ENCODE measurements at places on chromosomes 16 and 17. TPM values are rescaled to one million over a fixed set of nuclear protein-coding genes. Genes with fewer than 3 reads are reported as not detected.

The NOTUM gene
- total RNA-seq = not detected

The CCDC200 gene
- not detected for total RNA-seq

The KRT33A gene
- not detected for total RNA-seq

The GAS2L2 gene
- 0.47 TPM for total RNA-seq

- no peak for DNase-seq
These were observed 133.3 kb downstream of the CA10 start for GRCh38 chr17:52025236-52025635.

GRCh38 chr16:46850619-46851555, 19.9 kb upstream of the C16orf87 start:
- no peak for DNase-seq

GRCh38 chr16:679814-680624, at the start of gene STUB1:
TSS of gene STUB1 (plus strand) at chr16:680410. CDS start at chr16:680526, 116 bp downstream.
- peak; percentile 90 for DNase-seq

DNA sequence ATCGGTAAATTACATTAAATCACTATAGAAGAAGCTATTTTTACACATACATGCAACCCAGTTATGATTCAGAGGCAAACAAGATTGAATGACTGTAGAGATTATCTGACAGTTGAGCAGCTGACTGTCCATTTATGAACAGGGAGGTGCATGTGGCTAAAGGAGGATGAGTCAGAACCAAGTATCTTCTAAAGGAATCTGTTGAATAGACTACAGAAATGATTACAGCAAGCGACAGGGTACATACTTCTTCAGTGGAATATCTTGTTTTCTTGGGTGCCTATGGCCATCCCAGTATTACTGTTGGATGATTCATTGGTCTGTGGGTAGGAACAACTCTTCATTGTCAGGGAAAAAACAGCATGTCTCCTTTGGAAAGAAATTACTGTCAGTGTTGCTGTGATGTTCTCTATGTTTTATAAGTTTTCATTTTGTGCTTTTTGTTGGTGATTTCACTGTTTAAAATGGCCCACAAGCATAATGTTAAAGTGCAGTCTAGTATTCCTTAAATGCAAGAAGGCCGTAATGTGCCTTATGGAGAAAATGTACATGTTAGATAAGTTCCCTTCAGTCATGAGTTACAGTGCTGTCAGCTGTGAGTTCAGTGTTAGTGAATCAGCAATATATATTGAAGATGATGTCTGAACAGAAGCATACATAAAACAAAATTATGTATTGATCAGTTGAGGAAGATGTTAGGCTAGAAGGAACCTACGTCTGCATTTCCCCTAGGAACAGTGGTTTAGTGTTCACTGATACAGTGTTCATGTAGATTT, 27.0 kb downstream of the CBFB start:
- no peak for DNase-seq

DNA sequence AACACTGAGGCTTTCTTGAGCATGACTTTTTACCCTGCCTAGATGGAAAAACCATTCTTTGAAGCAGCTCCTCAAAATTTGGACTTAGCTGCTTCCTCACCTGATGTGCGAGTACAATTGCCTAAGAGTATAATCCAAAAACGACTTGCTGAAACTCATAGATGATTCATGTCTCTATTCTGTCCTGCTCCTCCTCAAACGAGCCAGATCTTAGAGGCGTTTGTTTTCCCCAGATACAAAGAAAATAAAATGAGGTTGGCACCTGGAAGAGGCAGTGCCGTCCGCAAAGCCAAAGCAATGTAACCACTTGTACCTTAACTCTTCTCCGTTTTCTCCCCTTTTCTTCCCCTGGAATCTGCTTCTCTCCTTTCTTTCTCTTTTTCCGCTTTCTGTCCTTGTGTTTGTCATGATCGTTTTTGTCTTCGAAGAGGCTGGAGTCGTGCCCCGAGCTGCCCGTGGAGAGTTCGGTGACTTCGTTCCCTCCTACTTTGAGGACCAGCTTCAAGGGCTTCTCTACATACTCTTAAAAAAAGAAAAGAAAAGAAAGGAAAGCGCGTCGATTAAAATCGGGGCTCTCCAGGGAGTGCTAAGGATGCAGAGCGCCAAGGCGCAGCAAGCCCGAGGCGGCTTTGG, 895 bp downstream of the BRD7 start:
- DNase-seq = no peak

- DNase-seq = peak; percentile 77
These were observed 6.8 kb upstream of the NOTUM start for GRCh38 chr17:81967533-81968395.

- DNase-seq = no peak
These were observed 4.8 kb upstream of the ZNF469 start for GRCh38 chr16:88377961-88378360.

DNA sequence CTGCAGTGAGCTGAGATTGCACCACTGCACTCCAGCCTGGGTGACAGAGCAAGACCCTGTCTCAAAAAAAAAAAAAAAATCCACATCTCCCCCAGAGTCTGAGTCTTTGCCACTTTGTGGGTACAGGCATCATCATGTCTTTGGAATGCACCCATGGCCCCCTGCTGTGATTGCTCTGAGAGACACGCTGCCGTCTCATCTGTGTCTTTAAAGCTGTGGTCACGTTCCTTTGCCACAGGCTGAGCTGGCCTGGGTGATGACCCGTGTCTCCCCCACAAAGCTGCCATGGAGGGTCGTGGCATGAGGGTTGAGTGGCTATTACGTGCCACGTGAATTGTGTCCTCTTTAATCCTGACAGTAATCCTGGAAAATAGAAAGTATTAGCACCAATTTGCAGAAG, 20.2 kb downstream of the CRISPLD2 start:
- no peak for DNase-seq

- DNase-seq = no peak
These were observed 71.3 kb upstream of the TBX2 start for GRCh38 chr17:61328351-61328750.

GRCh38 chr16:4385789-4386450, 14.3 kb downstream of the VASN start:
- DNase-seq = peak; percentile 23

DNA sequence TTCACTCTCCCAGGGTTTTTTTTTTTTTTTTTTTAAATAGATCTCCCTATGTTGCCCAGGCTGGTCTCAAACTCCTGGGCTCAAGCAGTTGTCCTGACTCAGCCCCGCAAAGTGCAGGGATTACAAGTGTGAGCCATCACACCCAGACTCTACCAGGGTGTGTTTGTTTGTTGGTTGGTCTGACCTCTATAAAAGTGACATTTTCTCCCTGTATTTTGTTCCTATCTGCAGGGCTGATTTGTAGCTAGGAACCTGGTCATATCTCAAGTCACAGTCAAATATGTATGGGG, 46.3 kb upstream of the B4GALNT2 start:
- no peak for DNase-seq

Data from left cardiac atrium (tissue), 4 donors.